ENCODE measurements at places on chromosomes 12 and 14.

- no peak for DNase-seq
Measured at GRCh38 chr12:48934312-48934706, 9.0 kb upstream of the FKBP11 start.

- DNase-seq: no peak
Measured at GRCh38 chr12:111120578-111120977, 200.2 kb upstream of the MYL2 start.

- DNase-seq: no peak
Measured at GRCh38 chr12:43795716-43796280, 10.3 kb downstream of the TWF1 start.

- DNase-seq: no peak
Measured at GRCh38 chr14:86450085-86450484, 920.1 kb downstream of the FLRT2 start.

DNA sequence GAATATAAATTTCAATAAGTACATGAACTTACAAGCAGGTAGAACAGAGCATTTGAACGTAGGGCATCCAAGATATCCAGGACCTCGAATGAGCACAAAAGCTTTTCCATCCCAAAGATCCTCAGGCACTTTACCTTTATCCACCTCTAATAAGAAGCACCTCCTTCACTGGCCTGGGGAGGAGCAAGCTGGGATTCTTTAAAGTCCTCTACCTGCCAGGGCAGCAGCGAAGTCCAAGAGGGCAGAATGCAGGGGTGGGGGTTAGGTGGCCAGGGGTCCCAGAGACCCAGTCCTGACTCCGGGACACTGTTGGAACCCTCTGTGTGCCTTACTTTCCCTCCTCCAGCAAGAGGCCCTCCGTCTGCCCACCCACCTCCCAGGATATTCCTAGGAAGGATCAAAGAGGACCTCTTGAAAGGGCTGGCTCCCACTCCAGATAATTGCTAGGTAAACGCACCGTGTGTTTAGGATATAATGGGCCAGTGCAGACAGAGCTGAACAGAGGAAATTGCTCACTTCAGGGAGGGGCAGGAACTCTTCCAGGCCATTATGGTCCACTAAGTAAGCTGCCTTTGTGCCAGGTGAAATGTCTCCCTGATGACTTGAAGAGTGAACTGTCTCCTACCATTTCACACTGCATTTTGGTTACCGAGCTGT, 68.1 kb downstream of the TTC9 start:
- no peak for DNase-seq

DNA sequence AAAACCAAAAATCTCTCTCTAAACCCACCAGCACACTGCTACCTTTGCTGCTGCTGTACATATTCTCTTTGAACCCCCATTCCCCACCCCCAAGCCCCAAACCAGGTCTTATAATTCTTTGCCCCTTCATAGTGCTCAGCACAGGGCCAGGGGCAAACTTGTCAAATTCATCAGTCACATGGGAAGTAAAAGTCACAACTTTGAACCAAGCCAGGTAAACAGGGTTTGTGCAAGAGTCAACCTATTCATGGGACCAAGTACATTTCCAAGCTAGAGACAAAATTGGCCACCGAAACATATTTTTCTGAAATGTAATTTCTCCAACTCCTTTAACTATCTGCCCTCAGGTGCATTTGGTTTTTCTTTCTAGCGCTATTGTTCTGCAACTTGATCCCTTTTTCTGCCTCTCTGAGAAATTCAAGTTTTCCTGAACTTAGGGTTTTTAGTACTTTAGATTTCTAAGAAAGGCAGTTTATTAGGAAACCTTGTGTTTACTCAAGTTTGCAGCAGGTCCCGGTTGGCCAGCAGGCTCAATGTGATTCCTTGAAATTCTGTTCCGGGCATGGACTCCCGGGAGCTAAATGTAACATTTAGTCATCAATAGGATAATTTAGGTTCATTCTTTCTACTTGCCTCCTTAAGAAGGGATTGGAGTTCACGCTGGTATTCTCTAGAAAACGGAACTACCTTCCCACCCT, 230.5 kb downstream of the EFCAB11 start:
- DNase-seq: no peak

- DNase-seq: no peak
Measured at GRCh38 chr14:64444984-64445845, 20.1 kb upstream of the AKAP5 start.

DNA sequence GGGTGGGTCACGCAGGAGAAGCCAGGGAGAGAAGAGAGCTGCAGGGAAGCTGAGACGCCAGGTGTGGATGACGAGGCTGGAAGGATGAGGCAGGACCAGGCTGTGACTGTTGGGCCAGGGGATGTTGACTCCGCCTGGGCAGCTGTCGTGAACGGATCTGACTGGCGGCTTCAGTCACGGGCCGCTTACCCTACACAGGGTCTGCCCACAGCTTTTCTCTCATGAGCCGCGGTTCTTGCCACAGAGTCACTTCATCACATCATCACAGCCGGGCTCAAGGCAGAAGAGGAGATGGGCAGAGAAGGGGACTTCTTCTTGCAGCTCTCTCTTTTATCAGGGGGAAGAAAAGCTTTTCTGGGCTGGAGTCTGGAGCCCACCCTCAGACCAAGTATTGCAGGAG, 7.7 kb downstream of the CLBA1 start:
- DNase-seq: no peak

DNA sequence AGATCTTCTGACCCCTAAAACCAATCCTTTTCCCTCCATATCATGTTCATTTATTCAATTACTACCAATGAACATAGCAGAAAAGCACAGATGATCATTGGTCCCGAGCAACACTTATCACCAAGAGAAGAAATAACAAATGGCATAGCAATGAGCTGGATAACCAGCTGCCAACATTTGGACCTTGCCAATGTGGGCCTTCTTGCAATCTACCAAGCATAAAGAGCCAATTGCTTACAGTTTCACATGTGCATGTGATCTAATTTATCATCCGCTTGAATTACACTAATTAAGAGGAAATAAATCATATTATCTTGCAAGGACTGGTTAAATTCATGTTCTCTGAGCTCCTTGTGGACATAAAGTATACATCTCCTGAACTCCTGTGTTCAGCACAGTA, 134.8 kb upstream of the HMGA2 start:
- DNase-seq: no peak

GRCh38 chr12:109993091-109993490, 3.1 kb downstream of the GIT2 start:
- no peak for DNase-seq

DNA sequence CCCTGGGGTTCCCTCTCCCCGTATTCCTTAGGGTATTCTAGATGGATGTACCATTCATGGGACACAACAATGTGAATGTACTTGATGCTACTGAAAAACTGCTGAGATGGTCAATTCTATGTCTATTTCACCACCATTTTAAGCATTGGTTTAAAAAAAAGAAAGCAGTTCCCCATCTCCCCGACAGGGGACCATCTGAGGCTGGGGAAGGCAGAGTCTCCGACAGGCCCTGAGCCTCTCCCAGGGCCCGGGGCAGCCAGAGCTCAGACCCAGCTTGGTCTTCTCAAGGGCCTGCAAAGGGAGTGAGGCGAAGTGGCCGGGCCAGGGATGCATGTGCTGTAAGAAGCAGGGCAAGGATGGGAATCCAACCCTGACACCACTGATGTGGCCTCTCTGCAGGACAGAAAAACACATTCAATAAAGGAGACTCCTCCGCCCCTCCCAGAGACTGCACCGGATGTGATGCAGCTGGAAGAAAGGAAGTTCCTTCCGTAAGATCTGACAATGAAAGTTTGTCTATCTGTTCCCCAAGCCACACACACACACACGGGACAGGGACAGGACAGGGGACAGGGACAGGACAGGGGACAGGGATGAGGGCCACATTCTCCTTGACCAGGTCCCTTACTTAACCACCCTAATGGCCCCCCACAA, 234.1 kb downstream of the BCL11B start:
- DNase-seq: no peak

Data from activated CD8-positive, alpha-beta memory T cell treated with anti-CD3 and anti-CD28 coated beads for 1 hour (primary cell).